Cortex of kidney (tissue), 1 donor: ENCODE measurements at places on chromosomes 7 and 10.

GRCh38 chr10:100743626-100744135, 1.7 kb upstream of the PAX2 start:
- DNase-seq: no peak

DNA sequence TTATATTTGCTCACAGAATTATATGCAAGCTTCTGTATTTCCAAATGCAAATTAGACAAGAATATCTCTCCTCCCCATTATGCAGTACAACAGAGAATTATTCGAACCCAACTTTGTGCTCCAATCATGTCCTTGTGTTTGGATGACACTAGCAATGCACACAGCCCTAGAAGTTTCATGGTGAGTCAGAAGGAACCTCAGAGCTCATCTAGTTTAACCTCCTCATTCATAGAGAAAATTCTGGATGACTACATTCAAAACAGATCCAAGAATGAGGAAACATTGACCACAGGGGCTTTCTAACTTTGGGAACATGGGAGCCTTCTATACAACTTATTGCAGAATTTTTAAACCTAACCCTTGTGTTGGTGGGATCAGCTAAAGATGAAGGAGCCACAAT, 12.8 kb upstream of the ARID5B start:
- no peak for DNase-seq

GRCh38 chr7:100013328-100013676, 2.1 kb upstream of the ZKSCAN1 start:
- no peak for DNase-seq

DNA sequence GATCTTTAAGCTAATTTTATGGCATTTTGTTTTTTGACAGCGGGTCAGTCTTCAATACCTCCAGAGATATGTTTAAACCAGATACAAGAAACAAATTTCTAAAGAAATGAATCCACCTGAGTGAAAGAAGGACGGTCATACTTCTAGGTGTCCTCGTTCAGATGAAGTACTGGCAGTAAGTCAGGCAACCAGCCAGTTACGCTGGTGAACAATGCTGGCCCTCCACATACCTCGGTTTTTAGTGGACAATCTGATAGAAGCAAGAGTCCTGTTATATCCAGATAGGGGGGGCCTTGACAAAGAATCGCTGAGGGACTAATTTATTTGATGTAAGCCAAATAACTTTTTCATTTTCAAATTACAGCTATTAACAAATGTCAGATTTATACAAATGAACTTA, 266.4 kb upstream of the KLF14 start:
- DNase-seq: no peak

GRCh38 chr10:103545366-103545765, 51.9 kb downstream of the NEURL1 start:
- DNase-seq: no peak

DNA sequence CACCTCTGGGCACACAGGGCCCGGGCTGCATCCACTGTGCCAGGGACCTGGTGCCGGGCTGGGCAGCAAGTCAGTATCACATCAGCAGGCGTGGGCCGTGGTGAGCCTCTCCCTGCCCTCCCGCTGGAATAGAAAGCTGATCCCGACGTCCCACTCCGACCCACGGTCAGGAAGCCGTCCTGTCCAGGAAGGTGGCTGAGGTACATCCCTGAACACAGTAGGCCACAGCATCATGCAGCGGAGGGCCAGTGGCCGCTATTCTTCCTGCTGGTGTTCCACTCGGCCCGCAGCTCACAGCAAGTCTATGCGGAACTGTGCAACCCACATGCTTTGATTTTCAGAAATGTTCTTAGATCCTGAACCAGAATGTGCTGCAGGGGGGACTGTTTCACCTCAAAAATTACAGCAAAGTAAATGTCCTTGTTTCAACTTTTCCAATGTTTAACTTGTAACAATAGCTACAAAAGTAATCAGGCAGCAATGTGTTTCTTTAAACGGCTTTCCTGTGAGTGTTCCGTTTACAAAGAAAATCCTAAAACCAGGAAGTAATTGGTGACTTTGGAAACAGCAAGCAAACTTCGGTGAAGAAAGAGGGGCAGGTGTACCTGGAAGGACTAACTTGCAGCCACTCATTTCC, 676 bp upstream of the GPR146 start:
- no peak for DNase-seq
